ENCODE measurements at places on chromosomes 2 and 18.

- no peak for DNase-seq
Observed at GRCh38 chr2:201413143-201413542, 38.1 kb downstream of the TRAK2 start.

GRCh38 chr2:21369787-21370186 lies 246.0 kb downstream of the TDRD15 start:
- no peak for DNase-seq

- DNase-seq: no peak
Observed at GRCh38 chr2:173412628-173413027, 58.0 kb downstream of the CDCA7 start.

DNA sequence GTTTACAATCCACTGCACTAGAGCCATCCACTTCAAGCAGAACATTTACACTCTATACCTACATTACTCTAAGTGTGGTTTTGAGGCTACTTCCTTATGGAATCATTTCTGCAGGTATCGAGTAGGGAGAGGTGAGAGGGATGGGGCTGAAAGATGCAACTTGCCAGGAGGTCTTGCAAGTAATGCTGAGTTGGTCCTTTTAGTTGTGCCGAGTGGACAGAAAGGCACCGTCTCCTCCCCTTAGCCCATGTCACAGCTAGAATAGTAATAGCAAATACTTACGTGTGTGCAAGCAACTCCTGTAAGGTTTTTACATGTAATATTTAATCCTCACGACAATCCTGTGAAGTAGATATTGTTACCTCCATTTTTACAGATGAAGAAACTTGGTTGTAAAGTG lies 158.8 kb upstream of the TTC39C start:
- no peak for DNase-seq

DNA sequence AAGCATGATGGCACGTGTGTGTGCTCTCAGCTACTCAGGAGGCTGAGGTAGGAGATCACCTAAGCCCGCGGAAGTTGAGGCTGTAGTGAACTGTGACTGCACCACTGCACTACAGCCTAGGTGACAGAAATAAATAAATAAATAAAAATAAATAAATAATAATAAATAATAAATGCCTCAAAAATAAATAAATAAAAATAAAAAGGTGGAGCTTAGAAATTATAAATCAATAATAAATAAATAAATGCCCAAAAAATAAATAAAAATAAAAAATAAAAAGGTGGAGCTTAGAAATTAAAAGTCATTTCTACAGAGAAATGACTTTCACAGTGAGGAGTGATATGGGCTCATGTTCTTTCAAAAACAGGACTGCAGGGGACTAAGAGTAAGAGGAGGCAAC lies 6.0 kb upstream of the MALL start:
- DNase-seq: no peak

GRCh38 chr18:36298126-36298741 lies 721 bp downstream of the FHOD3 start:
- DNase-seq: no peak

DNA sequence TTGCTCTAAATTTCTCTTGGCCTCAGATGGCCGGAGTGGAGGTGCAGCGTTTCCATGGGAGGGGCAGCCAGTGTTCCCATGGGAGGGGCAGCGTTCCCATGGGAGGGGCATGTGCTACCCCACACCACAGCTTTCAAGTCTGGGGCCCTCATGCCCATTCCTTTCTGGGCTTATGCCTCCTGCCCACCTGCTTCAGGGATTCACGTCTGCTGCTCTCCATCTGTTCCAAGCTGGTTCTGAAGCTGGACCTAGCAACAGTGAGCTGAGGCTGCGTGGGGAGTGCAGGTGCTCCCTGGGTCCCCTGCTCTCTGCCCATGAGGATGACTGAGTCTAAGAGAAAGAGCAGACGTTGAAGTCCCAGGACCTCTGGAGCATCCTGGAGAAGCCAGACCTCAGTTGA lies 243.1 kb upstream of the PXDN start:
- DNase-seq: no peak

- no peak for DNase-seq
Observed at GRCh38 chr18:5600378-5601071, 56.7 kb upstream of the EPB41L3 start.

- DNase-seq: no peak
Observed at GRCh38 chr2:173990970-173991819, 26.0 kb upstream of the SP3 start.

- no peak for DNase-seq
Observed at GRCh38 chr2:68088940-68089339, 26.1 kb upstream of the C1D start.

DNA sequence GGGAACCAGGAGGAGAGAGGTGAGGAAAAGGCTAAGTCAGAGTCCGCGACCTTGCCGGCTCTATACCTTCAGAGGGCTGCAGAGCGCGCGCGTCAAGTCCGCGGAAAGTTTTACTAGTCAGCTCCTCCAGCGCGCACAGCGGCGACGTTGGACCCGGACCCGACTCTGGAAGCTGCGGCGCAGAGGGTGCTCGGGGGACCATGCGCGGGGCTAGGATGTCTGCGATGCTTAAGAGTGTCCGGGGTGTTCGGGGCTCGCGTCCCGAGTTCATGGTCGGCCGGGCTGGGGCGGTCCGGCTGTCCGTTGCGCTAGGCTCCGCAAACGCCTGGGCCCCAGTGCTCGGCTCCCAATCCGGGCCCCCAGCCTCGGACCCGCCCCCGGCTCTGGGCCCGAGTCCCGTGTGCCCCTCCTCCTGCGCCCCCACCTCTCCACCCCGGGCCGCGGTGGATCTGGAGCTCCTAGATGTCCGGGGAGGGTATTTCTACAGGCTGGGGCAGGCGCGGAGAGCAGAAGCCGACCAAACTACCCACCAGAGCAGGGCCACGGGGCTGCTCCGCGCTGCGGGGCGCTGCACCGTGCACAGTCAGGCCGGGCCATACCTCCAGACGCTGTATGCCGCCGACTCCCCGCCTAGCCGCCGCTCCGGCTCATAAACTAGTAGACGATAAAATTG lies at the start of gene LBX2:
TSS of gene LBX2 (minus strand) at position 337 of the 673 bp plus-strand sequence. CDS start at position 271, 66 bp downstream.
- no peak for DNase-seq

- no peak for DNase-seq
Observed at GRCh38 chr2:7672027-7672684, 754.9 kb downstream of the RNF144A start.

DNA sequence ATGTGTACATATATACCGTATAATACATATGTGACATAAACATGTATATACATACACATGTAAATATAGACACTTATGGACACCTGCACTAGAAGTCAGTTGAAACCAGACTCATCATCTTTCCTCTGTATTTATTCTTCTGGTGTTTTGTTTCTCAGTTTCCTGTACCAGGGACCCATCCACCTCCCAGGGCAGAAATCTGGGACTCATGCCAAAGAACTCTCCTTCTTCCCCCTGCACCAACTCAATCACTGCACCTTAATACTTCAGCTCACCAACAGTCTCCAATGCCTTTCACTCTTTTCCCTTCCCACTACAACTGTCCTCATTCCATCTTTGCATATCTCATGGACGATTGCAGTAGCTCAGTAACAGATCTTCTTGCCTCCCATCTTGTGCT lies 428.0 kb downstream of the FBXO15 start:
- DNase-seq: no peak

DNA sequence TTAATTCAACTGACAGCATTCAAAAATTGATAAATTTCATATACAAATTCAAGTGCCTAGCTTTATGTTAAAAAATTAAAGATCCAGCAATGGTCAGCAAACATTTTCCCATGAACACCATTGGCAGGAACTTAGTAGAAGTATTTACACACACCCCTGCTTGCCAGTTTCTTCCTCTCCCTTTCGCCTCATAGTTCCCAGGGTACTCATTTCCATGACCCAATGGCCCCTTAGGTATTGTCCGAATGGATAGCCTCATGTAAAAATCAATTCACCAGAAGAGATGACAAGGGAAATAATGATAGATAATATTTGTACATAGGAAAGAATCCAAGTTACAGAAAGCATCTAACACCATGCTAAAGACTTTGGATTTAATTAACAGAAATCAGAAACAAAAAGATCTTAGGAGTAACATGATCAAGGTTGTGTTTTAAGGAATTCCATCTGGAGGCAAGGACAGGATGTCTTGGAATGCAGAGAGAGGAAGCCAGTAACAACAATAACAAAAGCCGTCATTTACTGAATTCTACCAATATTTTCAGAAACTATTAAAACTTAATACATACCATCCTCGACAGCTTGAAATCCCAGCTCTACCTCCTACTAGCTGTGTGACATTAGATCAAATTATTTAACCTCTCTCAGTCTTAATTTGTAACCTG lies 423.0 kb downstream of the IRS1 start:
- no peak for DNase-seq

DNA sequence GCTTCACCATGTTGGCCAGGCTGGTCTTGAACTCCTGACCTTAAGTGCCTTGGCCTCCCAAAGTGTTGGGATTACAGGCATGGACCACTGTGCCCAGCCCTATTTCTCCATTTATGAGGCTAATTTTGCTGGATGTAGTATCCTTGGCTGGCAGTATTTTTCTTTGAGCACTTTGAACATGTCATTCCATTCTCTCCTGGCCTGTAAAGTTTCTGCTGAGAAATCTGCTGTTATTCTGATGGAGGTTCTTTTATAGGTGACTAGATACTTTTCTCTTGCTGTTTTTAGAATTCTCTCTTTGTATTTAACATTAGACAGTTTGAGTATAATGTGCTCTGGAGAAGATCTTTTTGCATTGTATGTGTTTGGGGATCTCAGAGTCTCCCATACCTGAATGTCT lies 9.1 kb downstream of the RFTN2 start:
- DNase-seq: no peak

DNA sequence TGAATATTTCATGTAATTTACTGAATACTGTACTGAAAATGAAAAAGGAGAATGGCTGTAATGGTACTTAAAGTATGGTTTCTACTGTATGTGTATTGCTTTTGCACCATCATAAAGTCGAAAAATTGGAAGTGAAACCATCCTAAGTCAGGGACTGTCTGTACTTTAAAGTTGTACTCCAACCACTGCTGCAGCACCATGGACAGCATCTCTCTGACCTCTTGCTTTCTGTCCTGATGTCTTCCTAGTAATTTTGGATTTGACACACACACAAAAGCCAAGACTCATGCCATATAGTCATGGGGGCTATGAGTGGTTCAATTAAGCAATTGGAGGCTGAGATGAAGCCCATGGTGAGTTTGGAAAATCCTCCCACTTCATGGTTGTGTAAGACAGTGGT lies 256.3 kb upstream of the PKDCC start:
- no peak for DNase-seq

- no peak for DNase-seq
Observed at GRCh38 chr2:200405599-200406298, 99.3 kb downstream of the SPATS2L start.

- no peak for DNase-seq
Observed at GRCh38 chr18:44320619-44321460, 359.8 kb upstream of the SETBP1 start.

DNA sequence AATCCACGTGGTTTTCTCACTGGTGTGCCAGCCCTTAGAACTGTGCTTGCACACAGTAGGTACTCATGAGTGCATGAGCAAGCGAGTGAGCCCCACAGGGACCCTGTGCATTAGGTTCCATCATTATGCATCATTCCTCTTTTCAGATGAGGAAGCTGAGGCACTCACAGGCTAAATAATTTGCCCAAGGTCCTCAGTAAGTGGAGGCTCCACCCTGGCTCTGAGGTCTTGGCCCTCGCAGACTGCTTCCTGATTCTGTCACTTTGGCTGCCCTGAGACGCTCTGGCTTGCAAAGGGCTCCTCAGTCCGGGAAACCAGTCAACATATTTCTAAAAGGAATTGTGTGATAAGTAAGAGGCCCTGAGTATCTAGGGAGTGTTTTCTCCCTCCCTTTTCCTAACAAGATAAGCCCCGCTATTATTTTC lies 71.7 kb downstream of the IL1R2 start:
- DNase-seq: peak; percentile 37

GRCh38 chr2:151518802-151519201 lies 109.1 kb downstream of the RIF1 start:
- DNase-seq: no peak

DNA sequence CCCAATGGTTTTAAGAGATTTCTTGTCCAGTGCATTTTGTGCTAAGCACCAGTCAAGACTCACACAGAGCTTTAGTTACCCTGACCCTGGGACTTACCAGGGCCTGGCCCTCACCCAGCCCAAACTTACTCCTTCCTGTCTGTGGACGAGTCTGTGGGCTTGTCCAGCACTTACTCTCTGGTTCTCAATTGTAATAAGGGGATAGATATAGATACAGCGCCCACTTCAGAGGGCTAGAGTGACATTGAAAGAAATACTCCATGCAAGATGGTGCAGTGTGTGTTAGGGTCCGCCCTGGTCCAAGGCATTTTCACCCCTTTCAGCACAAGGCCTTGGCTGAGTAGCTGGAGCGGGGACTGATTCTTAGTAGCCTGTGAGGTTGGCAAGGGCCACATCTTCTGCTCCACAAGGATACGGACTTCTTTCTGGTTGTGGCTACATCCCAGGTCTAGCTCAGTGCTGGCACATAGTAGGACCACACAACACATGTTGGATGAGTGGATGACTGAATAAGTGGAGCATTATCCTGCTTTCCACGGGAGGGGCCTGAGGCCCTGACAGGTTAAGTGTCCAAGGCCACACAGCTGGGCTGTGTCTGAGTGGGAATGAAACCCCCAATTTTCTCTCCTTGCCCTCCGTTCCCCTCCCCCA lies 3.8 kb upstream of the ARID5A start:
- DNase-seq: no peak

DNA sequence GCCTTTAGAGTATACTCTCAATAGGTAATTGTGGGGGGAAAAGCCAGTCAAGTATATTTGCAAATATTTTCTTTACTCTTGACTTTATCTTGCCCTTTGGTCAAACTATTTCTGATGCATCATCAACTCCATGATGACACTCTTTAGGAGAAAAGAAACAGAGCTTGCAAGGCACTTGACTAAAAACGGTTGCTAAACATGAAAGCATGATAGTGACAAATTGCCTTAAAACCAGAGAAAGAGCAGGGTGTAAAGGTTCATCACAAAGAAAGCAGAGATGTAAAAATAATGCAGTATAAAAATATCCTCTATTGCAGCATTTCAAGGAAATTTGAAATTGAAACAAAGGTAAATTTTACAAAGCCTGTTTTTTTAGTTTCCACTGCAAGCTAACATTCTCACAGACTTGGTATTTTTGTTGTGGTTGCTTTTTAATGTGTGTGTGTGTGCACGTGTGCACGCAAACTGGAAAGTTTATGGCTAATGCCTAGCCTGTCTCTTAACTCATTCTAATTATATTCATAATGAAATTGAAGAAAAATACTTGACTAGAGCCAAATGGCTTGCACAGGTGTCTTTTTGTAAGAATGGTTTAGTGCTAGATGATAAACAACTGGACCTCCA lies 503.6 kb downstream of the ARHGAP15 start:
- no peak for DNase-seq

DNA sequence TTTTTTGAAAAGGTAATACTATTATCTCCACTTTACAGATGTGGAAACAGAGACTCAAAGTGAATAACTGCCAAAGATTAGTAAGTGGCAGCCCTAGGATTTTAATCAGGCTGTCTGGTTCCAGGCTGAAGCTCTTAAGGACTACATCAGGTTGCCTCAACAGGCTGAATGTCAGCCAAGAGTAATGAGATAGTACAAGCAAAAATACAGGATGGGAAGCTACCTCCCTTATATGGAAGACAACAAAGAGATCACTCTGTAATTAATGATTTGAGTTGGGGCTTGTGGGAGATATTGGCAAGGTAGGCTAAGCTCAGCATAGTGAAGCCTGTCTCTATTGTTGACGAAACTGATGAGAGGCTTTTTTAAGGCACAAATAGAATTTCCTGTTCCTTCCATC lies 323.1 kb downstream of the KCNJ3 start:
- no peak for DNase-seq

GRCh38 chr2:1771626-1772280 lies 27.4 kb upstream of the PXDN start:
- DNase-seq: no peak

Data from GF-D8 (cell line).